ENCODE measurements at places on chromosomes 11 and 22.

DNA sequence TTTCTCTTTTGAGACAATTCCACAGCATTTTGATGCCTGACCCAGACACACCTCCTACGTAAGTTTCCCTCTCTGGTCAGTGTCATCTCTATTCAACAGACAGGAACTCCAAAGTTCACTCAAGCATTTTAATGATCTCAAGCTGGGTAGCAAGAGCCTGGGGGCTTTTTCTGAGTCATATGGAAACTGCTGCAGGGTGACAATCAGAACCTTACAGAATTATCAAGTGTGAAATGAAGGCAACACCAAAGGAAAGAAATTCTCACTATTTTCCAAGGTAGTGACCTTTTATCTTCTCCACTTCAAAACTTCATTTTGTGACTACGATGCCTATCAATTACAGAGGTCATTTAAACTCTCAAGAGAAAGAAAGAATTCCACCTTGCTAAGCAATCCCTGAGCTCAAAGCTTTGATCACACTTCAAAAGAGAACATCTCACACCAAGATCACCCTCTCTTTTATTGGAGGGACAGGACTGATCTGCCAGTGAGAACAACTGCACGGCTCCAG is 229.0 kb upstream of the ZC3H12C start:
- no peak for DNase-seq

GRCh38 chr11:85347291-85347690 is 279.9 kb downstream of the DLG2 start:
- no peak for DNase-seq

DNA sequence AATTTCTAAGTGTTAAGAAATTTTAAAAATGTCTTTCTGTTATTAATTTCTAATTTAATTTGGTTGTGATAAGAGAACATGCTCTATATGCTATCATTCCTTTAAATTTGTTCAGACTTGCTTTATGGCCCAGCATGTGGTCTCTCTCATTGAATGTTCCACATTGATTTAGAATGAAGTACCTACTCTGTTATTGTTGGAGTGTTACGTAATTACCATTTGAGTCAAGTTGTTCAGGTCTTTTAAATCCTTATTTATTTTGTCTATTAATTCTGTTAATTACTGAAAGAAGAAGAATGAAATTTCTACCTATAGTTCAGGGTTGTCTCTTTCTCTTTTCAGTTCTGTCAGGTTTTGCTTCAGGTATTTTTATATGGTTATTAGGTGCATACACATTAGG is 57.0 kb downstream of the PRMT3 start:
- no peak for DNase-seq

DNA sequence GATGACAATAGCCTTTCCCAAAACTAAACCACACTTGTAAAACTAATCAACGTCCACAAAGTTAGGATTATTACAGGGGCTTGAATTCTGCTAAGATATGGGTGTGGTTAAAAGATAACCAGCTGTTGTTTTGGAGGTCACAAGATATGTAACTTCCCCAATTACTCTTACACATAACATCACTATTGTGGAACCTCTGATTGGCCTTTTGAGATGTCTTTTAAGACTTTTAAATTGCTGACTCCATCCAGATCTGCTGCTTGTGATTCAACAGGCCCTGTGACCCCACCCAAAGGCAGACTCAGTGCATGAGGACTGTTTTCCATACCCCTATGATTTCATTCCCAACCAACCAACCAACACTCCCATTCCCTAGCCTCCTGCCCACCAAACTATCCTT is 893.9 kb downstream of the OPCML start:
- no peak for DNase-seq

DNA sequence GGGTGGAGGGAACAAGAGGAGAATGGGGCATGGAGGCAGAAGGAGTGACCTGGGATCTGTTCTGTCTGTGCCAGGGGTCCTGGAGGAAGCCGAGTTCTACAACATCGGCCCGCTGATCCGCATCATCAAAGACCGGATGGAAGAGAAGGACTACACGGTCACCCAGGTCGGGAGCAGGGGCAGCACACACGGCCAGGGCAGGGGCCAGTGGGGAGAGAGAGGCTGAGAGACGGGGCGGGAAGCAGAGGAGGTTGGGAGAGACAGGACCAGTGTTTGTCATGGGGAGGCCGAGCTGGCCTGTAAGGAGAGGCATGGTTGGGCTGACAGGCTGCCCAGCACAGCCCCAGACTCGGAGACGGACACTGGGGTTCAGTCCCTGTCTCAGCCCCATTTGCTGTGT is 4.7 kb downstream of the KCTD17 start:
- DNase-seq, result no peak

DNA sequence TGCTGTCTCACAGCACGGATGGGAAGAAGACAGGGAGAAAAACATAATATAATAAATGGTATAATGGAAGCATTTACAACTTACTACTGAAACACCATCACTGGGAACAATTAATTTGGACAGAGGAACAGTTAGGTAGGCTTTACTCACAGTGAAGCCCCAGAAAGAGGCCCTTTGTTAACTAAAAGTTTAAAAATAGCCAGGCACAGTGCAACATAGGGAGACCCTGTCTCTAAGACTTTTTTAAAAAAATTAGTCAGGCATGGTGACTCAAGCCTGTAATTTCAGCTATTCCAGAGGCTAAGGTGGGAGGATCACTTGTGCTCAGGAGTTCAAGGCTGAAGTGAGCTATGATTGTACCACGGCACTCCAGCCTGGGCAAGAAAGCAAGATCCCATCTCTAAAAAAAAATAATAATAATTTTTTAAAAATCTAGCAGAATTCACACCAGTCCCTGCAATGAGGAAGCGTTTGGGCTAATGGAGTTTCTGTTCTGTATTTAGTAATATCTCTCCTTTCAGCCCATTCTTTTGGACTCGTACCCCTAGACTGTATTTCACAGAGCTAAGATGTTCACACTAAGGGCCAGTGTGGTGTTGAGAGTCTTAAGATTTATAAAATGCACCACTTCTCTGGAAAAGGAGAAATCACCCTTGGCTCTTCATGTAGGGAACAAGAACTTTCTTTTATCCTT is 275.5 kb downstream of the SOX6 start:
- no peak for DNase-seq

DNA sequence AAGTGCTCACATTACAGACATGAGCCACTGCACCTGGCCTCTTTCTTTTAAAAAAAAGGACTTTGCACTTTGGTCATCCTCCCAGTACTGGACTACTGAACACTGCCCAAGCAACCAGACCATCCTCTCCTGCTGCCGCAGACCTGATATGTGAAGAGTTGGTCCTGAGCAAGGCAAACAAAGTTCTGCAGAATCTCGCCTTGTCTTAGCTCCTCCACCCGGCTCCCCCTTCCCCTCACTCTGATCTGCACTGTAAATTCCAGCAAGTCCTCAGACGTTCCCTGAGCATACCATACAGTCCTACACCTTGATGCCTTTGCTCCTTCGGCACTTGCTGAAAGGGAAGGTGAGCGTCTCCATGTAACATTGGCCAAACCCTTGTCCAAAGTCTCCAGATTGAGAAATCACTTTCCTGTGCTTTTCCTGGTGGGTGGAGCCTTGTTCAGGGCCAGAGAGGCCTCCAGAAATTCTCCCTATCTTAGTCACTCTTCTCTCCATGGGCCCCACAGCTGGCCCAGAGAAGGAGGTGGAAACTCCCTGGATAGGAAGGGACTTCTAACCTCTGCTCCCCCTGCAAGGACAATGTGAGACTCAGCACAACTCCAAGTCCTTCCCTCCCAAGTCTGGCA is 47.0 kb upstream of the TIMP3 start:
- no peak for DNase-seq

- DNase-seq, result no peak
Measured at GRCh38 chr11:81135570-81135969, 1598.1 kb downstream of the FAM181B start.
